ENCODE measurements at places on chromosomes 4 and X.

- DNase-seq: no peak
These were observed 37.7 kb upstream of the LRBA start for GRCh38 chr4:151052785-151053184.

GRCh38 chr4:186695392-186695791 is 28.3 kb downstream of the FAT1 start:
- no peak for DNase-seq

GRCh38 chrX:87582453-87582852 is 64.9 kb downstream of the KLHL4 start:
- no peak for DNase-seq

DNA sequence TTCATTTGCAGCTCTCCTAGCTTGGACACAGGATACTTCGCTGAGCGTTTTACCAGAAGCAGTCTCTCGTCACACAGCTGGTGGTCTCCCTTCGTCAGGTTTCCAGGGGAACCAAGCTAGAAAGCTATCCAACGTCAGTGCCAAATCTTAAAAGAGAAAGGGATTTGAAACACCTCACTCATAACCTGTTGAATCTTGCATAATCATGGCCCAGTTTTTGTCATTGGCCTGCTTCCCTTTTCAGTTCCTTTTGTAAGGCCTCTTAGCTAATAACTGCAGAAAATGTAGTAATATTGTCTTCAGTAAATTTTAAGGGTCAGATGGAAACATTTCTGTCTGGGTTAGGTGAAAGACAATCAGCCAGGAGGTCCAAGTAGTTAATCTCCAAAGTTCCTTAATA is 22.0 kb downstream of the RAB39B start:
- no peak for DNase-seq

- no peak for DNase-seq
These were observed 1.7 kb downstream of the SH3D19 start for GRCh38 chr4:151323667-151324066.

DNA sequence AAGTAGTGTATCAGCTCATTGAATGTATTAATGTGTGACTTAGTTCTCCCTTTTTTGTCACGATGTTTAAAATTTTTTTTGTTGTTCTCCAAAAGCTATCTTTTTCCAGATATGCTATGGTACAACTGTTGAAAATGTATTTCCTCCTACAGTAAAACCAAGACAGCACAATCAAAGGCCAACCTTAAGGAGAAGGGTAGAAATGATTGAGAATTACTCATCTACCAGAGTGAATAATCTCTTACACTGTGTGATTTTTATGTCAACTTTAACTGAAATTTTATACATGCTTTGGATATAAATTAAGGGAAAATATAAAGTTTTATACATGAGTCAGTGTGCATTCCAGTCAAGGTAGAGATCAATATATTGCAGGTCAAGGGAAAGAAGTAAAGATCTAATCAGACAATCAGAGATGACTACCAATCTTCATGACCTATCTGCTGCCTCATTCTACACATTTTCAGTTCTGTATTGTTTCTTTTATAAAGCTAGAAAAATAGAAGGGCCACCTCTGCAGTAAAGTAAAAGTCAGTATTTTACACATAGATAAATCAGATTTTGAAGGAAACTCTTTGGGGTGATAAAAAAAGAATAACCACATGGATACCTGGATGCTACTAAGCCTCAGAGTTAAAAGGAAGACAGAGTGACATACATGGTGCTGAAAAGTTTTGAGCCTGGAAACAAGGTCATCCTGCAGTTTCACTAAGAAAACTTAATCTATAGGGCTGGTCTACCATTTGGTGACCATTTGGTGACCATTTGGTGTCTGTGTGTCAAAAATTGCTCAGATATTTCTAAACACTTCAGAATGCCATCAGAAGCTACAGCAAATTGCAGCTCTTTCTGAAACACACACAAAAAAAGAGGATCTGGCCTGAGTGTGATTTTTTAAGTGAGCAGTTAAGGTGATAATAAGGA is 1.6 kb downstream of the FAM13A start:
- no peak for DNase-seq
